ENCODE measurements at places on chromosomes 7 and 10.

DNA sequence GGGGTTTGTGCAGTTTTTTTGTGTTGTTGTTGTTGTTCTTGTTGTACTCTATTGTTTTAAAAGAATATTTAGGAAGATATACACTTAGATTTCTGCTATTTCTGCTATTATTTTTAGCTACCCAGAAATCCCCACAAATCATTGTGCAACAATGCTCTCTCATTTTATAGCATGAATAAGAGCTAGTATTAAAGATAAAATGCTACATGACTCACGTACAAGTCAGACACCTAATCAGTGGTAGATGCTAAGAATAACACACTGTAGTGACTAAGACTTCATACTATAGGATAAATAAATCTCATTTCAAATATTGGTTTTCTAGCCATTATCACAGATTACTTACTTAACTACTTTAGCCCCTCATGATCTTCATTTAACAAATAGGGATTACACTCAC is 920.5 kb downstream of the KCNMA1 start:
- no peak for DNase-seq

DNA sequence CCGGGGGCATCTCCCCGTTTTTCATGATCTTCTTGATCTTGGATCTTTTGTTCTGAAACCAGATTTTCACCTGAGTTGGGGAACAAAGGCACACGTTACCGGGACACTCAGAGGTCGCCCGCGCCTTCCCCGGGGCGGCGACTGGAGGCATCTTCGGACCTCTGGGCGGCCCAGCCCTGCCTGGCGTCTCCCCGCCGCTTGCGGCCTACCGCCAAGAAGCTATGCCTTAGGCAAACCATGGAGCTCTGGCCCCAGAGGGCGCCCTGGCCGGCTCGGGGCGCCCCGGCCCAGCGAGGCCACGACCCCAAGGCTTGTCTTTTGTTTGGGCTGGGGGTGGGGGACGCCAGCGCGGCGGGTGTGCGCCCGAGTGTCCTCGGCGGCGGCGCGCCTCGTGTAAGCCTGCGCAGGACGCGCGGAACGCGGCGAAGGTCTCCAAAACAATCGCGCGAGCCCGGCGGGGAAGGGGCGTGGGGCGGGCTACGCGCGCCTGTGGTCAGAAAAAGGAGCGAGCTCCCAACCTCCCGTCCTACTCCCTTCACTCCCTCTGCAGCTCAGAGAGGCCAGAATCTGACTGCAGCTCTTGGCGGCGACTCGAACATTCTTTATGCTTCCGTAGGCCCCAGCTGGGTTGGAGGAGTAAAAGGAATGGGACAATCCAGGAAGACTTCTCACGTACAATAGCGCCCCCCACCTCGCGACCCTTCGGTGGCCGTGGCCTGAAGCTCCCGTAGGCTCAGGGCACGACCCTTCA is 3.5 kb downstream of the DLX5 start:
- no peak for DNase-seq

DNA sequence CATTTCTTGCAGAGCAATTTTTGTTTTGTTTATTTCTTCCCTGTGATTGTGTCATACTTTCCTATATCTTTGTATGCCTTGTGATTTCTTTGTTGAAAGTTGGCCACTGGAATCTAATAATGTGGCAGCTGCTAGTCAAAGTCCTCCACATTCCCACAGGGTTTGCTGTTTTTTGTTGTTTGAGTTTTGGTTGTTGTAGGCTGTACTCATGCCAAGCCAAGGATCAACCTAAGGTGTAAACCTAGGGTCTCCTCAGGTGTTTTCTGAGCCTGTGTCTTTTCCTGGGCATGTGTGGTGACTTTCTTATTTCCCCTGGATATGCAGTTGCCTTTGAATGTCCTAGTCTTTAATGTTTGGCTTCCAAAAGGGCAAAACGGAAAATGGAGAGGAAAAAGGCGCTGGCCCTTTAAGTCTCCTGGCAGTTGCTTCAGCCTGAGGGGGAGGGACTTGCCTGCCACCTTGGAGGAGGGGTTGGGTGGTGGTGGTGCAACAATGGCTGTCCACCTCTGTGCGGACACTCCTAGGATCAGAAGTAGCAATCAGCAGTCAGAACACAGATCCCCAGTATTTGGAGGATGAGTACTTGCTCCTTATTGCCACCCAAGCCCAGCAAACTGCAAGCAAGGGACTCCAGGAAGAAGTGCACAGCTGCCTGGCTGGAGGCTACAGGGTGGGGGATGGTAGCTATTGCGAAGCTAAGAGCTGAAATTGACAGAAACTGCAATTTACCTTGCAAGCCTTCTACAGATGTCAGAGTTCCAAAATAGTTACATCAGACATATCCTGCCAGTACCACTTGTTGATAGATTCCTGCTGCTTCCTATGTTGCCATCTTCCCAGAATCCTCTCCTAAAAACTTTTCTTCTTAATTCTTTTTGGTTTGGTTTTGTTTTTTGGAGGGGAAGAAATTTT is 5.6 kb upstream of the ZNF518A start:
- DNase-seq = no peak

GRCh38 chr7:116087984-116088383 is 57.4 kb upstream of the TFEC start:
- DNase-seq = no peak

Measured in GM12865 (cell line).